Left kidney (tissue), 8 donors: ENCODE measurements at places on chromosomes 7 and 10.

DNA sequence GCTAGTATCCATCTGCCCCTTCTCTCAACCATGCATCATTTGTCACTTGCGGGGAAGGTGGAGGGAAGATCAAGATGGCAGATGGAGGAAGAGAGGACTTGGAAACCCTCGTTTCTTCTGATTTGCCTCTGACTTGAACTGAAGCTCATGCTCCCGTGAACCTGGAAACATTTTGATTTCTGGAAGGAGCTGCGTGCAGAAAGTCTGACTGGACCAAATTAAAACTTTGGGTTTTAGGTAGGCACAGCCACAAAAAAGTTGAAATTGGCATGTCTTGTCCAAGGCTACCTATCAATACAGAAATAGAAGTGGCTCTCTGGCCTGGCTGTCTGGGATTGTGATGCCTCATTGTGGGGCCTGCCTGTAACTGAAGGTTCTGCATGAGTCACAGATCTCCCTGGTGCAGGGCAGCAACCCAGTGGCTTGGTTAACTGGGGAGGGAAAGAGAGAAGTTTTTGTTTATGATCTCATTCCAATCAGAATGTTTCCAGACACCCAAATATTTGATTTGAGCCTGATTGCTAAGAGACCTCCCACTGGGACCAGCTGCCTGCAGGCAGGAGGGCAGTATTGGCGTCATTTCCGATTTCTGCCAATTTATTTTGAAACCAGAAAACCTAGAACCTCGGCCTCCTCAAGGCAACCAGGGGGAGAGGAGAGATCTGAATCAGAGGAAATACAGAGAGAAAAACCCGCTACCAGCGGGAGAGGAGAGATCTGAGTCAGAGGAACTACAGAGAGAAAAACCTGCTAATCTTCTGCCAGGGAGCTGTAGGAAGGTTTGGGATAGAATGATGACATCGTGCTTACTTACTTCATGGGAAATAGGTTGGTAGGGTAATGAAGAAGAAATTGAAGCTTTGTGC is 363.6 kb downstream of the ANKRD30A start:
- DNase-seq: no peak

DNA sequence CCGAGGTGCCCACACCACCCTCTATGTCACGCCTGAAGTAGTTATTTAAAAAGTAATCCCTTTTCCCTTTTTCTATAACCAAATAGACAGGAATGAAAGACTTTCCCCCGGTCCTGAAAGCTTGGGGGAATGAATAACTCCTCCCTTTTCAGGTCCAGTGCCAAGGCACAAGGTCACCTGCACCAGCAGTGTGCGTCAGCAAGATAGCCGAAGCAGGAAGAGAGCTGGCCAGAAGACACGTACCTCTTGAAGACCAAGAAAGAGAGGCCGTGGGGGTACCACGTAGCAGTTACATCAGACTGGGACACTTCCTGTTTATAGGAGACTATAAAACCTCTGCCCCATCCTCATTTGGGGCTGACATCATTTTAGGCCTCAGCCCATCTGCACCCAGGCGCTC is 10.7 kb upstream of the AKR1B1 start:
- no peak for DNase-seq

DNA sequence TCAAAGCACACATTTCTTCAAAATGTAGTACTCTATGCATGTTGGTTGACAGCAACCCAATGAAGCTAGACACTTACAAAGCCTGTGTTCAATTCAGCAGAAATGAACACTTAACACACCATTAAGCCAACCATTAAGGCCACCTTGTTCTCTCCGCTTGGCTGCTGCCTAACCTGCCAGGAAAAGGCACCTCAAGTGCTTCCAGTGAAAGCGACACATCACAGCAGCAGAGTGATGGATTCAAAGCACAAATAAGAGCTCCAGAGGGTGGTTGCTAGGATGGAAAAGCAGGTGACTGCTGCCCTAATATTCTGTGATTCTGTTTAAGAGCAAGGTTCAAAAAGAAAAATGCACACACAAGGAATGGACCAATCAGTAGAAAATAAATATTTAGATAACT is 81.5 kb upstream of the GNAI1 start:
- DNase-seq: peak; percentile 32

DNA sequence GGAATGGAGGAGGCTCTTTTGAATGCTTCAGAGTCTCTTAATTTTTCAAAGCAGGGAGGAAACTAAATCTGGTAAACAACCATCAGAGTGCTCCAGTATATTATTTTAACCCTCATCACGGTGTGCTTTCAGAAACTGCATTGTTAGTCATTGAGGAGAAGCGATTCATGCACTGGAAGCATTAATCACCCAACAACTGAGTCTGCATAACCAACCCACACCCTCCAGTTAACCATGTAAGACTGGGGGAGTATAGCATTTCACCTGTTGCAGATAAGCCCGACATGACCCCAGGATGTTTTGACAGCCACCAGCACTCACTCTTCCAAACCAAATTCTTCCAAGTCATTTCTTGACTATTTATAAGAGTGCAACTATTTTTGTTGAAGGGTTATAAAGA is 257.6 kb downstream of the GATA3 start:
- no peak for DNase-seq

DNA sequence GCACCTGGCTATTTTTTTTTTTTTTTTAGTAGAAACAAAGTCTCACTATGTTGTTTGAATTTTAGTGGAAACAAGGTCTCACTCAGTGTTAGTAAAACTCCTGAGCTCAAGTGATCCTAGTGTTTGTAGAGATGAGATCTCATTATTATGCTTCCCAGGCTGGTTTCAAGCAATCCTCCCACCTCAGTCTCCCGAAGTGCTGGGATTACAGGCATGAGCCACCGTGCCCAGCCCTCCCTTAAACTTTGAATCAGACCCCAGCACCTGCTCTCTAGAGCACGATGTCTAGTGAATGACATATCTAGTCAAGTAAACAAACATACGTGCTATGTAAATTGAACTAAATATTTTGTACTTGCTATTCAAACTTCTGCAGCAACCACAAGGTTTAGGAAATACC is 105.6 kb upstream of the MYO3A start:
- no peak for DNase-seq
